GM23248 (cell line): ENCODE measurements at places on chromosomes 7 and 10. TPM values are rescaled to one million over a fixed set of nuclear protein-coding genes. Genes with fewer than 3 reads are reported as not detected.

Gene ZDHHC4
- 52.5 and 55.4 TPM in 2 replicates for total RNA-seq

Gene CRHR2
- not detected in 2 replicates for total RNA-seq

Gene LIPN
- not detected in 2 replicates for total RNA-seq

Gene UCMA
- total RNA-seq, result not detected in 2 replicates

Gene CAPZA2
- 170 and 201 TPM in 2 replicates for total RNA-seq

Gene GPR15LG
- total RNA-seq, result not detected in 2 replicates

Gene GRM3
- total RNA-seq, result not detected in 2 replicates

Gene CCDC172
- total RNA-seq, result not detected in 2 replicates

Gene EIF5AL1
- total RNA-seq, result 0.63 and 0.65 TPM in 2 replicates

Gene PAPOLB
- total RNA-seq, result 0.11 TPM in 1 of 2 replicates, not detected in the other

Gene CXCL12
- 341 and 364 TPM in 2 replicates for total RNA-seq

Gene TMEM225B
- total RNA-seq, result not detected in 2 replicates

Gene RPEL1
- total RNA-seq, result not detected in 2 replicates

Gene CCDC186
- 9.8 and 12.3 TPM in 2 replicates for total RNA-seq

Gene ADAMTS14
- total RNA-seq, result 0.97 and 1.4 TPM in 2 replicates

Gene ETV1
- 13.7 and 14.5 TPM in 2 replicates for total RNA-seq

Gene STEAP4
- not detected in 2 replicates for total RNA-seq

Gene FAM13C
- total RNA-seq, result 0.51 and 0.54 TPM in 2 replicates

Gene DRGX
- not detected in 2 replicates for total RNA-seq

Gene OIT3
- not detected in 2 replicates for total RNA-seq

Gene MYOZ1
- total RNA-seq, result 0.32 TPM in 1 of 2 replicates, not detected in the other

Gene ADGRA1
- total RNA-seq, result not detected in 2 replicates
